Activated CD4-positive, alpha-beta memory T cell treated with anti-CD3 and anti-CD28 coated beads, Interleukin-2, amount 10 ng/mL, durations not matched to agents 7 days and 5 days (primary cell): ENCODE measurements at places on chromosomes 4 and X. TPM values are rescaled to one million over a fixed set of nuclear protein-coding genes. Genes with fewer than 3 reads are reported as not detected.

- H3K4me1 ChIP-seq, result peaks cover 11% of the 10 kb centered on the region
- no peak overlapping the region for H3K27ac ChIP-seq
- no peaks in the 10 kb centered on the region for H3K36me3 ChIP-seq
- no peaks in the 10 kb centered on the region for H3K27me3 ChIP-seq
- DNase-seq, result no peak
Measured at GRCh38 chr4:88661739-88662138, 35.9 kb downstream of the NAP1L5 start.

DNA sequence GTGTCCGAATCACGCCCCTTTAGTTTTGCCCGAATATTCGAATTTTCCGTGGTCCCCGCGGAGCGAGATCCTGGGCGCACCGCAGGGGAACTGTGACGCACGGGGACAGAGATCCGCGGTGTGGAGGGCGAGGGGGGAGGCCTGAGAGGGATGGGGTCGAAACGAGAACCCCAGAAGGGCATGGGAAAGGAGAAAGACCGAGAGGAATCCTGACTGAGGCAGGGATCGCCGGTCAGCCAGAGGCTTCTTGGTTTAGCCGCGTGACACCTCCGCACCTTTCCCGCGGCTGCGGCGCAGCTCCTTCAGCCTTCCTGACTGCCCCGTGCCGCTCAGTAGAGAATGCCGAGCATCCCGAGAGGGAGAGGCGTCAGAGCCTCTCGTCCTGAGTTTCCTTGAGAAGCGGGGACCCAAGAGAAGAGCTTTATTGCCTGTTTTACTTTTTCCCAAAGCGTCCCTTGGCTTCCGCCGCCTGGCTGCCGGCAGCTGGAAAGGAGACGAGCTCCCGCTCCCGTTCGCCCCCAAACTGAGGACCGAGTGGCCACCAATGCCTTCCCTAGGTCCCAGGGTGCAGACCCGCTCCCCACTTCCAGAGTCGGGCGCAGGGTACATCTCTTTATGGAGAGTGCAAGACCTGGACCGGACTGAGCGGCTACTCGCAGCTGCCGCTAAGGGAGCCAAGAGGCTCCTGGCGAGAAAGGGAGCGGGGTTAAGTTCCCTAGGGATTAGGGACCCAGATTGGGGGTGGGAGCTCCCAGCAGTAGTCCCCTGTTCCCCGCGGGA is 911 bp upstream of the GPR50 start:
- peaks cover 5% of the 10 kb centered on the region for H3K4me1 ChIP-seq
- DNase-seq, result no peak

Gene SYNPO2
- total RNA-seq, result 0.63 TPM

GRCh38 chr4:188956566-188956965 is 817.3 kb downstream of the TRIML1 start:
- H3K36me3 ChIP-seq, result no peaks in the 10 kb centered on the region
- no peak for DNase-seq
- no peak overlapping the region for H3K27ac ChIP-seq
- no peak overlapping the region for H3K4me3 ChIP-seq
- H3K4me1 ChIP-seq, result no peaks in the 10 kb centered on the region
- H3K27me3 ChIP-seq, result no peaks in the 10 kb centered on the region

GRCh38 chrX:152960115-152960514 is 33.8 kb downstream of the PNMA5 start:
- DNase-seq, result no peak
- no peaks in the 10 kb centered on the region for H3K36me3 ChIP-seq
- H3K4me3 ChIP-seq, result no peak overlapping the region
